Cerebellum (tissue), 4 donors: ENCODE measurements at places on chromosomes 12 and 14. TPM values are rescaled to one million over a fixed set of nuclear protein-coding genes. Genes with fewer than 3 reads are reported as not detected.

GRCh38 chr14:69473946-69474345 lies 10.6 kb upstream of the PLEKHD1 start:
- no peak for DNase-seq

GRCh38 chr12:13169272-13169671 lies 27.3 kb upstream of the EMP1 start:
- DNase-seq, result no peak

Gene CMA1
- total RNA-seq, result not detected

GRCh38 chr12:100715976-100716944 lies 78.3 kb upstream of the ANO4 start:
- no peak for DNase-seq

DNA sequence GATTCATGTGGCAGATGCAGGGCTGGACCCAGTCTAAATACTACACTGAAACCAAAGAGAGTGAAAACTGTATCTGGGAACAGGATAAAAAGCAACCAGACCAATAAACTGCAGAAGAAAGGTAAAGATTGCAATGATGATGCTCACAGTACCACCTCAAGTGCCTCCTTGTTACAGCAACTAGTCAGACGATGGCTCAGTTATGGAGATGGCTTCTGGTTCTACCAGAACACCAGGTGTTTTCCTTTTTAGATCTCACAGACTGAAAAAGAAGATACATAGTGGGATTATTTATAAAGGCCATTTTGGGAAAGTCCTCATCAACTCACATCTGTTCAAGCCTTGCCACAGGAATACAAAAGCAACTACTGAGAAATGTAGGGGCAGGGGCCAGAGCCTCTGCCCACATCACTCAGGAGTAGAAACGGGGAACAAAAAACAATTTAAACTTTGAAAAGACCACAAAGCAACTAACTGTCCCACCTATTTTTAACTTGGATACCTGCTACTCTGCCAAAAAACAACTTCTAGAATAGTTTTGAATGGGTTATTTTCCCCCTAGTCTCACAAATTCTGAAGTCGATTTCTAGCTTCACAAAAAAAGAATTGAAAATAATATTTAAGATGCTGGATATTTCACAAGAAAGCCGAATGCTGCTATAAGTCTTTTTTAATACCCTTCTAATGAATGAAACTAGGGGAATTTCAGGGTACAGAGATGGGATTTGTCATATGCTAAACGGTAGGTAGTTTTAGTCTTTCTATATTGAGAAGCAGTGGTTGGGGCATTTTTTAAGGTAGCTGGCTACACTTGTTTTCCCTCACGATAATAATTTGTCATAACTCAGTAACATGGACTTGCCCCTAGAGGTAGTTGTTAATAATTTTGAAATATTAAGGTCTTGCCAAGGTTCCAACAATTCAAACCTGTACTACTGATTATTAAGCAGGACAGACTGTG lies 197.2 kb upstream of the TMPO start:
- DNase-seq, result no peak

DNA sequence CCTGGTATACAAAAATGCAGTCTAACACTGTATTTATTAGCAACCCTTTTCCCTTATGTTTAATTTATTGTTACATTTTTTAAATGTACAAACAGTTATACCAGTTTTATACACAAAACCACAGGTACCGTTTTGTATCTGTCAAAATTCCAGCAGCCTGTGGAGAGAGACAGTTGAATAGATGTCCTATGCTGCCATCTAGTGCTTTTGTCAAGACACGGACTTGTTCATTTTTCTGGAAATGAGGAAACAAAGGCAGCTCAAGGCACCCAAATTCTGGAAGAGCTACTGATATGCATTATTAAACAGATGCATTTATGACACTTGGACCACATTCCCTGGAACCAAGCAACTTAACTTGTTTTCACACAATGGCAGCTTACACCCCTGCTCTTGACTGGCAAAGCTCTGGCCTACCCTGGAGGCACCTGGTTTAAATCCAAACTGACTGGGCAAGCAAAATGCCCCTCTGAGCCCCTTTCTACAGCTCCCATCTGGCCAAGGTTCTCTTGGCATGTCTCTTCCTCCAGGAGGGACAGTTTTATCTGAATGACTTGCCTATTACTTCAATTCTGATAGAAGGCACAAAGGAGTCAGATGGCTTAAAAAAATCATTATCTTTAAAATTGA lies 286.9 kb upstream of the PRKD1 start:
- DNase-seq, result peak; percentile 24

Gene C14orf132
- total RNA-seq, result 91.6 TPM

- no peak for DNase-seq
Observed at GRCh38 chr14:68450391-68451120, 342.3 kb downstream of the ZFP36L1 start.

Gene MYO1H
- total RNA-seq, result 0.09 TPM

- no peak for DNase-seq
Observed at GRCh38 chr14:101737414-101738339, 23.8 kb upstream of the PPP2R5C start.

Gene TEX52
- total RNA-seq, result not detected
